Choroid plexus epithelial cell (primary cell): ENCODE measurements at places on chromosomes 7 and 10.

- DNase-seq: peak; percentile 64
Measured at GRCh38 chr10:71864911-71865361, 13.9 kb upstream of the PSAP start.

- DNase-seq: peak; percentile 67
Measured at GRCh38 chr10:88477343-88478085, 105.6 kb downstream of the RNLS start.

DNA sequence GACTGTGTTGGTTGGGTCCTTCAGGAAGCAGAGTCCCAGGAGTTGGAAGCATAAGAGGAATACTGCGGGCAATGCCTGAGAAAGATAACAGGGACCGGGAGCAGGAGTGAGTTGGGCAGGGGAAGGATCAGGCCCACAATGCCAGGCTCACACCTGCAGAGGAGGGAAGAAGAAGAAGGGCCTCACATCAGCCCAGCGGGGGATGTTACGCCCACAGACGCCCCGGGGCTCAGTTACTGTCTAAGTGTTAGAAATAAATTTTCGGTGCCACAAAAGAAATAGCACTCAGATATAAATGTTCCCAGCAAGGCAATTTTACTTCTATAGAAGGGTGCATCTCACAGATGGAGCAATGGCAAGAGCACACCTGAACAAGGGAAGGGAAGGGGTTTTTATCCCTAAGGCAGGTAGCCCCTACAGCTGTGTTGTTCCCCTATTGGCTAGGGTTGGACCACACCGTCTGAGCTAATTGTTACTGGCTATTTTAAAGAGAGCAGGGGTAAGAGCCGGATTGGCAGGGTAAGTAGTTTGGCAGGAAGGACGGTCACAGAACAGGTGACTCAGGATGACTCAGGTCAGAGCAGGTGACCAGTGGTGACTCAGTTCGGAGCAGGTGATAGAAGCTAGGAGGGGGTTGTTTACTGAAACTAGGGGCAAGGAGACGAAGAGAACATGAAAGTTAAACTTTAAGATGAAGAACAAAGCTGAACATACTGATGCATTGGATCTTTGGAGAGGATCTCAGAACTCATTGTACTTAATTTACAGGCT is at the start of gene NOS3:
NOS3 (plus strand) TSS at position 602 of the 771 bp plus-strand sequence. CDS start 2,787 bp downstream, outside the sequence.
- no peak for DNase-seq

DNA sequence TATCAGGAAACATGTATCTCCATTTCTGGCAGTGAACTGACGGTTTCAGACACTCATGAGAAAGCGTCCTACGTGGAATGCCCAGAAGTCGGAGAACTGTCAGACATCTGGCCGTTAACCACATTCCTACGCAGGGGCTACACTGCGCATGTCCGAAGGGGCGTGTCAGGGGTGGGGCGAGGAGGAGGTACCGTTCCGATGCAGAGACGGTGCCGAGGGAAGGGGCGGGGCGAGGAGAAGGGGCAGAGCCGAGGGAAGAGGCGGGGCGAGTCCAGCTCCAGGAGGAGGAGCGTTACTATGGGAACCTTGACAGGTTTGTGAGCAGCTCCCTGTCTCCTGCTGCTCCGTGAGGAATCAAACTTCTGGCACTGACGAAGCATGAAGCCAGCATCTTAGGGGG is 366.9 kb upstream of the NUPR2 start:
- no peak for DNase-seq

DNA sequence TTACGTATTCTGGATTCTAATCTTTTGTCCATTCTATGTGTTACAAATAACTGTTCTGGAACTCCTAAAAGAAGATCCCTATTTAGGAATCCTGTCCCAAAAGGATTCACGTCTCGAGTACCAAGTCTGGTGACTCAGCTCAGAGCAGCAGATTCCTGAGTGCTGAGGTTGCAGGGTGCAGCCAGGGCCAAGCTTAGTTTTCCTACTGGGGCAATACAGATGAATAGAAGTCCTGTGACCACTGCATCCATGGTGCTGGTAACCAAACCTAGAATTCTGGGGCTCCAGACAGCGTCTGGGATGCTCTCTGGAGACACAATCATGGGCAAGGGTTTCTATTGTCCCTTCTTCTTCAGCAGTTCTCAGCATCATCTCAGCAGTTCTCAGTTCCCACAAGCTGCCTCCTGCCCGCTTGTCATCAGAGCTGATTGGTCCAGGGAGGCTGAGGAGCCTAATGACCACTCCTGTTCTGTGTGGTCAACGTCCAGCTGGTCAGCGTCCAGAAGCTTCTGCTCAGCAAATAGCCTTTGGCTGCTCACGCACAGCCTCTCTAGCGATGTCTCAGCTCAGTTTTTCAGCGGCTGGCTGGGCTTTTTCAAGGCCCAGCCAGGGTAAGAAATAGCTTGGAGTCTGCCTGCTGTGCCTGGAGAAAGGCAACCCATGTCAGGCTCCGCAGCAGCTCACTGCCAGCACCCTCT is 50.4 kb upstream of the C7orf33 start:
- DNase-seq: peak; percentile 50

DNA sequence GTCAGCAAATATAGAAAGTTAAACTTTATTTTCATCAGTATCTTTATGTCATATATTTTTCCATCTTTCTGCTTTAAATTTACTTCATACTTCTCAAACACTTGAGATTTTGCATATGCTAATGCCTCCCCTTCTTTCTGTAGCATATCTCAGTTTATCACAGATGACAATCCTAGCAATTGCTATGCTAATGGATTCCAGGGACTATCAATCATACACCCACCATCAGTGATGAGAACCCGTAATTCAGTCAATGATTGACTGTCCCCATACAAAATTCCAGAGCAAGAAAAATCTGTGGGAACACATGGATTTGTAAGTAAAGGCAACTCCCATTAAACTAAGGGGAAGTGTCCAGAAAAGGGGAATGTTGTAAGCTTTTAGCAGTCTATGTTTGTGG is 432.4 kb upstream of the SEMA3D start:
- DNase-seq: no peak

DNA sequence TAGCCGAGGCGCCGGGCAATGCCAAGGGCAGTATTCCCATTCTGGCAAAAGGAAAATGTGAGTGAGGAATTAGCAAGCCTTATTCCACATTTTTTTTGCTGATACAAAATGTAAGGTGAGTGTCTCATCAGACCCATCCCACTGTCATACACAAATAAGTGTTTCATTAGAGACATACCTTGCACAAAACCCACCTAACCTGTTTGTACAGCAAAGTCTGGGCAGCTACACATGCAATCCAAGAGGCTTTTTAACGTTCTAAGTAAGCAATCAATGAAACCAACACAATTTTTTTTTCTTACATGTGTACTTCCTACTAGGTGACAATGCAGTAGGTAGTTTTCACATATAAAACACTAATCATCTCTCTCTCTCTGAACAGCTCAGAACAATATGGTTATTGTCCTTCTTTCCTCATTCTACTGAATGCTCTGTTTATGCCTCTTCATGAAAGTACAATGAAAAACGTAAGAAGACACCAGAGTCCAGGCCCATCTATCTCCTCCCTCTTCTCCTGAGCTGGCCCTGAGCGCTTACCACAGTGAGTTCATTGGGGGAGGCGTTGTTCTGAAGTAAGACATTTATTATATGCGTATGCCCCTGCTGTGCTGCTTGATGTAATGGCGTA is 217.2 kb downstream of the ANK3 start:
- DNase-seq: no peak

GRCh38 chr7:20158684-20159083 is 58.5 kb downstream of the MACC1 start:
- peak; percentile 65 for DNase-seq

DNA sequence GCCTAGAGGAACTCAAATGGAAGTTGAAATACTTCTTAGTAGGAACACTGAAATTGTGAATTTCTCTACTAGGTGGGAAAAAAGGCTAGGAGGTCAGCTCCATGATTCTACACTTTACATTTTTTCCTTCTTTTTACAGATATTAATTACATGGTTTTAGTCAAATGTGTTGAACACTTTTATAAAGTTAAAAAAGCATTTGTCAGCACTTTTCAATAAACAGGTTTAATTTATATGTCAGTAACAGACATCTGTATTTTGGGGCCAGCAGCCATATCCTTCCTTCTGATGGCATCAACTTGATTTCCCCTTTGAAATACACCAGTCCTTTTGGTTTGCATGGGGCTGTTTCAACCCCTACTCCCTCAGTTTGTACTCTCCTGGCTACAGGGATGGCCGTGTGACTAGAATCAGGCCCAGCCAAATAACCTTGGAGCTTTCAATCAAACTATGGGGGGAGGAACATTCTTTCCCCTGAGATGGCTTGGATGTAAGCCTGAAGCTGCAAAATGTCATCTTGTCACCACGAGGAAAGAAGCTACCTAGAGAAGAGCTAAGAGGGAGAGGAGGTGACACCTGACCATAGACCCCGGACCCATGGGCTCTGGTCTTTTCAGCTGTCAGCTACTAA is 171.0 kb upstream of the NEBL start:
- no peak for DNase-seq

- DNase-seq: no peak
Measured at GRCh38 chr10:33482486-33482885, 148.0 kb upstream of the NRP1 start.

DNA sequence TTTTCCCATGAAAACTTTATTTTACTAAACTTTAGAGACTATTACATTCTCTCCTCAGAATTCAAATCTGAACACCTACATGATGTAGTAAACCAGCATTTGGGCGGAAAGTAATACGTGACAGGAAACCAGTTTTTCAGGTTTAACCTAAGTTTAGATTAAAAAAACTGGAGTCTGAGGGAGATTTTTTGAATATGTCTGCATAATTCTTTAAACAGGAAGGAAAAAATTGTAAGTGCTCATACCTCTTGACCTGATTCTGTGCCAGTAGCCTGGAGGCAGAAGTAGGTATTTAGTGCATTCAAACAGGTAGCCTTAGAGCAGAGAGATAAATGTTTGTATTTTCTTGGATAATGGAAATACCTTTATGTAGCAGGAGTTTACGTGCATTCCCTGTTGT is 224.3 kb downstream of the MDFIC start:
- DNase-seq: no peak

GRCh38 chr7:77328669-77329068 is 87.5 kb downstream of the GSAP start:
- peak; percentile 49 for DNase-seq

DNA sequence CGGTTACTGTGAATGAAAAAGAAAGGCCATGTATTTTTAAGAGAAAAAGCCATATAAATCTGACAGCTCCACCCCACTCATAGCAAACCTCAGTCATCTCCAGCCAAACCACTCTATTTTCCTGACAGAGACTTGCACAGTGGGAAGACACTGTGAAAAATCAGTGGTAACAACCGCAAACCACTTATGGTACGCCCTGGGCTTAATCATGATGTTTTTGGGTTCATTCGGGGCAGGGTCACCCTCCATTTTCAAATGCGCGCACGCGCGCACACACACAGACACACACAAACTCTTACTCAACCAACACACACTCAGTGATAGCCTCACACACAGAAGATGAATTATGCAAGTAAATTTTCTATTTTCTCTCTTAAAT is 82.1 kb upstream of the HPS1 start:
- DNase-seq: no peak

- no peak for DNase-seq
Measured at GRCh38 chr10:86013568-86013967, 353.0 kb downstream of the GRID1 start.

DNA sequence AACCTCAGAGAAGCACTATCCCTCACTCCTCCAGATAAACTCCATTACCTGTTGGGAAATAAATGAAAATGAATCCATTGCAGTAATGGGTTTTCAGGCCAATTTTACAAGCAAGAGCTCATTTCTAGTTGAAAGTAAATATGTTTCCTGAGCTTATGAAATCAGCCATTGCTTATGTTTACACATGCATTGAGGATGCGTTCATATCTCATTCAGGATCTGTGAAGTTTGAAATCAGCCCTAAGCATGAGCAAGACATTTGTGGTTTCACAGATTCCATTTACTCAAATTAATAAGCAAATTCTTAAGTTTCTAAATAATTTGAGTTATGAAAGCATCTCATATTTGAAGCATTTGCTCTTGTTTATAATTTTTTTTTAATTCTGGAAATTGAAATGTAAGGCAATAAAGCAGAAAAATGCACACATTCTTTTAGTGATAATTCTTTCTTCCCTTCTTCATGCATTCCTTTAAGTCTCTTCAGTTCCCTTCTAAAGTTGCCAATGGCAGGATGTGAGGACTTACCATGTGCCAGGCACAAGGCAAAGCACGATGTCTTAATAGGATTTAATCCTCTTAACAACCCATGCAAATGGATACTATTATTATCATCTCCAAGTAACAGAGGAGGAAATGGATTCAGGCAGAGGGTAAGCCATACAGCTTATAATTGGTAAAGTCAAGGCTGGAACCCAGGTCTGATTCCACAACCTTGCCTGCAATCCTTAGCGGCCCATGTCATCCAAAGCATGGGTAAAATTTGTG is 35.0 kb upstream of the CTTNBP2 start:
- DNase-seq: no peak
